Upper lobe of left lung (tissue), 6 donors: ENCODE measurements at places on chromosomes 3 and 15. TPM values are rescaled to one million over a fixed set of nuclear protein-coding genes. Genes with fewer than 3 reads are reported as not detected.
A peak's percentile ranks its signal among the peaks of the same experiment; 100 is the strongest.

- no peak for DNase-seq
These were observed 71.3 kb upstream of the LRTM1 start for GRCh38 chr3:54999159-54999558.

GRCh38 chr15:76840830-76841460, 64.2 kb downstream of the SCAPER start:
- DNase-seq: no peak

DNA sequence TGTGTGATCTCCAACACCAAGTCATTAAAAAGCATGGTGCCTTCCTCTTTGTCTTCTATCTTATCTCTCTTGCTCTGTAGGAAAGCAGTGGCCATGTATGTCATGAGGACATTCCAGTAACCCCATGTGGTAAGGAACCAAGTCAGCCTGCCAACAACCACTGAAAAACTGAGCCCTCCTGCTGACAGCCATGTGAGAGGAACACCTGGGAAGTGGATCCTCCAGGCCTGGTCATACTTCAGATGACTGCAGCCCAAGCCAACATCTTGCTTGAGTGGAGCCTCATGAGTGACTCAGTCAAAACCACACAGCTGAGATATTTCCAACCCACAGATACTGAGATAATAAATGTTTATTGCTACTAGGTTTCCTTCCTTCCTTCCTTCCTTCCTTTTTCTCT, 597.3 kb downstream of the ZIC1 start:
- DNase-seq: no peak

DNA sequence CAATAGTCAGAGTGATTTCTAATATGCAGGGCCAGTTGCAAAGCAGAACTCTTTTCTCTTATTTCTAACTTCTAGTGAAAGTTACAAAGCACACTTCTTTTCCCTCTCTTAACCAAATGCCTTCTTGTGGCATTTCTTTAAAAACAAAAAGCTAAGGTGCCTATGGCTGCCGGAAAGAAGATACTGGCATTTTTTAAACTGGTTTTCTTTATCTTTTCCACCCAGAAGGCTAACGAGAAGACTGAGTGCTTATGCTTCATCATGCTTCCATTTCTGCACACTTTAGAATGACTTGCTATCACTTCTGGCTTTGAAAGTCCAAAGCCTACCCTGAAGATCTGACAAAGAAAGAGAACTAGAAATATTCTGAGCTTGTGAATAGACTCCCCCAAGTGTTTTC, 141.3 kb downstream of the P2RY1 start:
- DNase-seq: no peak

GRCh38 chr15:35246451-35246850, 161.4 kb upstream of the NANOGP8 start:
- no peak for DNase-seq

DNA sequence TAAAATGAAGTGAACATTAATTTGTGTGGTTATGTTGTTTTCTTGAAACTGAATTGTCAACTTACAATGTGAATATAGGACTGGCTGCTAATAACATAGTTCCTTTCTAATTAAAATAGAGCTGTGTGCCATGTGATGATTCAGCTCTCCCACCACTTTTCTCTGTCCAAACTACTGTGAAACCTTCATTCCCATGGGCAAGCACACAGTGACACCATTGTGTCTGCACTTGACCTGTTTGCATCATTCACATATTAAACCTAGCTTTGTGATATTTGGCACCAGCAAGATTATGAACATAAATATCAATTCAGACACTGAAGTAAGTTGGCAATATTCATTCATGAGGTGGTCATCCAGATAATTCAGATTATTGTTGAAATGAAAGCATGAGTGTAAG, 78.8 kb upstream of the TCF12 start:
- no peak for DNase-seq

DNA sequence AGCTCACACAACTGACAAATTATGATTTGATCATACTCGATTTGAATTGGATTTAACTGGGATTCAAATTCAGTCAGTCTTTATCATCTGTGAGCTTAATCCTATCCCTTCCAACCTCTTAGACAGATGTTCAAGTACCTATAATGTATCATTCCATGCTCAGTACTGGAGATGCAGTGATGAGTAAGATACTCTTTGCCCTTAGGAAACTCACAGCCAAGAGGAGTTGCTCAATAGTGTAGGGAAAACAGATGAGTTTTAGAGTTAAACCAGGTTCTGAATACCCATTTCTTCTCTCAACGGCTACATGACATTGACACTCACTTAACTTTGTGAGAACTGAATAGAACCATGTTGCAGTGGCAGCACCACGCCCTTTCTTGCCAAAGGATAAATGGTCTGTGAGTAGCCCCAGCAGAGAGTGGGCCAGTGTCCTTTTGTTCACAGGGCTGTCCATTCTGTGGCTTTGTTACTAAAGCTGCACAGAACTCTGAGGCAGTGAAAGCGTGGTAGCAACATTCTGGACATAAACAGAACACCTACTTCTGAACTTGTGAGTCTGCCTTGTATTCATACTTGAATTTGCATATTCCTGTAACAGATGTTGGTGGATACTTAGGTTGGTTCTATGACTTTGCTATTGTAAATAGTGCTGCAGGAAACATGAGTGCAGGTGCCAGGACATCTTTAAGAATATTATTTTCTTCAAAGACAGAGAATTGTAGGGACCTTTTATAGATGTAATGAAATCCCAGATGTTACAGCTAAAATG, 91.6 kb downstream of the RASA2 start:
- no peak for DNase-seq

- peak; percentile 37 for DNase-seq
These were observed 19.7 kb downstream of the GOLGA6A start for GRCh38 chr15:74062671-74063070.

DNA sequence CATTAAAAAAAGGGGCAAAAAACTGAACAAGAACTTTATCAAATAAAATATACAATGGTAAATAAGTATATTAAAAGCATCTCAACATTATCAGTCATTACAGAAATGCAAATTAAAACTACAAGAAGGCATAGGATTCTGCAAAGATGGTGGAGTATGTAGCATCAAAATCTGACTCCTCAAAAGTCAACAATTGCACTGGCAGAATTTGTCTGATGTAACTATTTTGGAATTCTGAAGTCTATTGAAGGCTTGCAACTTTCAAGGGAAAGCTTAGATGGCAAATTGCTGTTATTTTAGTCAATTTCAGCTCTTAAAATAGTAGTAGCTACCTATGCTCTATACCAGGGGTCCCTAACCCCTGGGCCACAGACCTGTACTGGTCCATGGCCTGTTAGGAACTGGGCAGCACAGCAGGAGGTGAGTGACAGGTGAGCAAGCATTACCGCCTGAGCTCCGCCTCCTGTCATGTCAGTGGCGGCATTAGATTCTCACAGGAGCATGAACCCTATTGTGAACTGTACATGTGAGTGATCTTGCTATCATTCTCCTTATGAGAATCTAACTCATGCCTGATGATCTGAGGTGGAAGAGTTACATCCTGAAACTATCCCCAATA, 107.6 kb downstream of the TGFBR2 start:
- no peak for DNase-seq

DNA sequence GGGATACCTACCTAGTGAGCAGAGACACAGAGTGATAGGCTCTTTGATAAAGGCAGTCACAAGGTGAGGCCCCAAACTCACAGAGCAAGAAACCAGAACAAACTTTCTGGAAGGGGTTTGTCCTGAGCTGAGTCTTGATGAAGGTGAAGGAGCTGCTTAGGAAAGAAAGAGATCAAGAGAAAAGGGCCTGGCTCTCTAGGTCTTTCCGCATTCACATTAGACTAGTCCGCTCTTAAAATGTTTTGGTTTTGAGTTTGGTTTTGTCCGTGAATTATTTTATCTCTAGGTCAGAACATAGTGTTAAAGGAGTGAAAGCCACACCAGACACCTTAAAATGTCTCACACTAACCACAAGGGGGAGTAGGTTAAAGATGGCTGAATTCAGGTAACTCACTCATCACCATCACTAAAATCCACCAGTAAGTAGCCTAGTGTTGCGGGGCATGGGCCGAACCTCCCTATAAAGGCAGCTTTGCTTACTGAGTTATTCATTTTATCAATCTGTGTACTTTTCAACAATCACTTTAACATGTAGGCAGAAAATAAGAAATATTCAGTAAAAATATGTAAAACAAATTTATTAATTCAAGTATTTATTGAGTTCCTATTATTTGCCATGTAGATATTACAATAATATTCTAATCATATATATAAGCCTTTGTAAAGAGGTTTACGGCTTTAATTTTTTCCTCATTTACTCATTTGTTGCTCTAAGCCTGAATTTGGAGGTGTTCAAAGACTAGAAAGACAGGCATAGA, 121.5 kb upstream of the TSC22D2 start:
- no peak for DNase-seq

- DNase-seq: no peak
These were observed 104.1 kb downstream of the SERPINI1 start for GRCh38 chr3:167839460-167840134.

DNA sequence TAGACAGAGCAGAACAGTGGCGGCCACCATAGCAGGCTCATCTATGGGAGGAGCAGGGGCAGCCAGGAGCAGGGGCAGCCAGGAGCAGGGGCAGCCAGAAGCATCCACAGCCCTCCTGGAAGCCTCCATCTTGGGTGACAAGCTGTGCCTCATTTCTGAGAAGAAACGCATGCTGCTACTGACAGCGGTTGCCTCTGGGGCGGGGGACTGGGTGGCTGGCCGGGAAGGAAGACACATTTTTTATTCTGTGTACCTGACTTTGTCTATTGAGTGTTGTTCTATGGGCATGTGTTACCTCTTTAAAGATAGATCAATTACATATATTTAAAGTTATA, 71.5 kb upstream of the KLF13 start:
- no peak for DNase-seq

DNA sequence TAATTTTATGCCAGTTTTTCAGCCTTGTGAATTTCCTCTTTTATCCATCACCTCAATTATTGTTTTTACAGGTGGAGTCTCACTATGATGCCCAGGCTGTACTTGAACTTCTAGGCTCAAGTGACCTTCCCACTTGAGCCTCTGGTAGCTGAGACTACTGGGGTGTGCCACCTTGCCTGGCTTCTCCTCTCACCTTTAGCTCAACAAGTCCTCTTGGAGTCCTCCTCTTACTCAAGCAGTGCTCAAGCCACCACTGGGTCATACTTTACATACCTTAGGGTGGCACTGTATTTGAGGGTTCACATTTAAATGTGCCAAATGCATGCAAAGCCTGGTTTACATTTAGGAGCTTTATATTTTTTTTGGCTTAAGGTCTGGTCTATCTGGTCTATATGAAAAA, 350.1 kb upstream of the MCTP2 start:
- DNase-seq: no peak

DNA sequence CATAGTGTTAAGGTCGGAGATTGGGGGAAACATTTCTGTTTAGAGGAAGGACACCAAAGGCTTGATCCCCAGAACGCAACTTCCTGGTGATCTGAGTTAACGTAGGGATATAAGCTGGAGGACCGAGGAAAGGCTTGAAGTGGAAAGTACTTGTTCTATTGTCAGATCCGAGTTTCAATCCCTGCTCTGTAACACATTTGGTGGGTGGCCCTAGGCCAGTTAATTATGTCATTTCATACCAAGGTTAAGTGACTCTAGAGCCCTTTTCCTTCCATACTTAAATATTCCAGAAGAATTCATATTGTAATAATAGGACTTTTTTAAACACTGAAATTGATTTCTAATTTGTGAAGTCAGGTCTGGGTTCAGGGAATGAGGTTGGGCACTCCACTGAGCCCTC, 80.9 kb downstream of the RPLP1 start:
- no peak for DNase-seq

DNA sequence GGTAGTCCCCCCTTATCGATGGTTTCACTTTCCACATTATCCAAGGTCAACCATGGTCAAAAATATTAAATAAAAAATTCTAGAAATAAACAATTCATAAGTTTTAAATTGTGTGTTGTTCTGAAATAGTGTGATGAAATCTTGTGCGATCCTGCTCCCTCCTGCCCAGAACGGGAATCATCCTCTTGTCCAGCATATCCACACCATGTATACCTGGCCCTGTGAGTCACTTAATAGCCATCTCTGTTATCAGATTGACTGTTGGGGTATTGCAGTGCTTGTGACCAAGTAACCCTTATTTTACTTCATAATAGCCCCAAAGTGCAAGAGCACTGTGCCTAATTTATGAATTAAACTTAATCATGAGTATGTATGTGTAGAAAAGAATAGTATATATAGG, 19.1 kb downstream of the FAM81A start:
- no peak for DNase-seq

- no peak for DNase-seq
These were observed 180.3 kb downstream of the ABHD5 start for GRCh38 chr3:43870844-43871626.

- DNase-seq: no peak
These were observed 13.4 kb upstream of the TRAK1 start for GRCh38 chr3:42077785-42078184.

GRCh38 chr3:100331660-100332059, 2.9 kb upstream of the NIT2 start:
- no peak for DNase-seq

DNA sequence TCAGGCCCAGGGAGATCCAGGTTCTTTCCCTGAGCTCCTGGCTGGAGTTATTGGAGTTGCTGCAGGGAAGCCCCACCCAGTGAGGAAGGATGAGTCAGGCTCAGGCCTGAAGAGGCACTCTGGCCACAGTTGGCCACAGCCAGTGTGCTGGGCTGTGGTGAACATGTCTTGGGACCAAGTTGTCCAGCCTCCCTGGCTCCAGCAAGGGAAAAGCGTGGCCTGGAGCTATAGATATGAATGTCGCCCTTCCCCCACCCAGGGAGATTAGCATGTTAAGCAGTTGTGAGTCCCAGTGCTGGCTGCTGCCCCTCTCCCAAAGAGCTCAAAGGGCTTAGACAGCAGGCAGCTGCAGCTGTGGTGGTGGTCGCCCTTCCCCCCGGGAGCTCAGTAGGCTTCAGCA, 963.2 kb downstream of the ROBO2 start:
- DNase-seq: no peak

GRCh38 chr3:55315396-55315795, 171.7 kb downstream of the WNT5A start:
- no peak for DNase-seq

DNA sequence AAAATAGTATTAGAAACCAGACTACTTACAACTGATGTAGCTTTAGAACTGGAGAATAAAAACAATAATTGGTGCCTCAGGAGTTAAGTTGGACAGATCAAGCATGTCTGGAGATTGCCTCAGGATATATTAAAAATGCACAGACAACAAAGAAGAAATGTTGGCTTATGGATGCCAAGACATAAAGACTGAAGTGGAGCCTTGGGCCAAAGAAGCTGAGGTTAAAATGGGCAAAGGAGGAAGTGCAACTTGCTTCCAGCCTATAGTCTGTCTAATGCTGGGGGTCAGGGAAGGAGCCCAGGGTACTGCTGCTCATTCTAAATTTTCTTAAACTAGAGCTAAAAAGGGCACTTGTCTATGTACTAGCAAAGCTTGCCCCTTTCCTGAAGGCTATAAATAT, 77.5 kb downstream of the ESYT3 start:
- DNase-seq: no peak

DNA sequence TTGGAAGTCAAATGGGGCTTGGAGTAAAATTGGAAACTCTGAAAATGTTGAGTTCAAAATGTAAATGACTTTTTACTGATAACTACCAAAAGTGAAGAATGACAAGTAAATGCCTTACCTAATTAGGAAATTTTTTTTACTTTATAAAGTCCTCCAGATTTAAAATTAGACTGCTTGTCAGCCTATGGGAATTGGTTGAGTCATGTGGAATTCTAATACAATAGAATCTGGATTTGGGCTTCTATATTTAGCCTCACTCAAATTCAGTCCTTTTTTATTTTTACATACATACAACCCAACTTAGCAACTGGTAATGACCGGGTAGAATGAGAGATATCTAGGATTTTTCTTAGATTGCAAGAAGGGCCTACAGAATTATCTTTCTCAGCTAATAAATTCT, 158.9 kb upstream of the CADPS start:
- no peak for DNase-seq

Gene ZNF662
- total RNA-seq: 5.5 TPM

Gene SEMA4B
- total RNA-seq: 48.9 TPM

Gene CCDC13
- 2.4 TPM for total RNA-seq
